T-helper 2 cell (primary cell): ENCODE measurements at places on chromosomes 6 and 20.
A peak's percentile ranks its signal among the peaks of the same experiment; 100 is the strongest.

- no peak for DNase-seq
These were observed 491.4 kb upstream of the RNF217 start for GRCh38 chr6:124470803-124471202.

GRCh38 chr6:164107297-164107995 lies 692.9 kb downstream of the QKI start:
- DNase-seq = no peak

GRCh38 chr6:169587975-169588374 lies 113.9 kb downstream of the WDR27 start:
- DNase-seq = no peak

DNA sequence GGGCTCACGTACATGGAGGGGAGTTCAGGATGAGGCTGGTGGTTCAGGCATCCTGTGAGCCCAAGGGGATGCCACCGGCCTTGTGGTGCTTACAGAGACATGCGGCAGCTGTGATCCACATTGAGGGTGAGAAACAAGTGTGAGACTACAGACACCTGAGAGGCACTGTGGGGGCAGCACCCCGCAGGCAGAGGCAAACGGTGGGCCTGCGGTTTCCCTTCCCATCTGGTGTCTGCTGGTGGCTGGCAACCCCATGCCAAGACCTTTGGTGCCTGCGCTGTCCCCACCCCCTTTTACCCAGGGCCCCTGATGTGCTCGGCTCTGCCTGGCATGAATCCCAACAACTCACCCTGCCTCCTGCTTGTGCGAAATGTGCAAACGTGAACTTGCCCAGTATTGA lies 42.0 kb downstream of the ERMARD start:
- DNase-seq = no peak

DNA sequence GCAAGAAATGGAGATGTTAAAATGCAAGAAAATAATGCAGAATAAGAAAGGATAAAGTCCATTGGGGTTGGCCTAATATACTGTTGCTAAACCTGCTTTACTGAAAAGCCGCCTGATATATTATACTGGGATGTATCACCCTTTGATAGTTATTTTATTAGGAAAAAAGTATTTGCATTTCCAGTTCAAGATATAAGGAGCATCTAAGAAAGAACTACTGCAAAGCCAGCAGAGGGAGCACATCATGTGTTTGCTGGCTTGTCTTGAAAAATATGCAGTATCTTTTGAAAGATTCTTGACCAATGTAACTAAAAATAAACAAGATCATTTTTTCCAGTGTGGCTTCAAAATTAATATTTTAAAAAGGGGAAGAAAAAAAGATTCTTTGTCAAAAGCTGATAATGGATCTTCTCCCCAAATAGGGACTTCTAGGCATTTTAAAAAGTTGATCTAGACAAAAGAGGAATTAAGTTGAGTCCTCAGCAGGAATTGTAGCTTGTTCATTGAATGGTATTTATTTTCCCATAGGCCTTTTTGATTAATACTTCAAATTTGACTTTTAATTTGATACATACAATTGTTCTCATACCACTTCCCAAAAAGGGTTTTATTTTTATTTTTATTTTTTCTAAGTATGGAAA lies 214.9 kb downstream of the ZFAND3 start:
- DNase-seq = peak; percentile 17

GRCh38 chr20:22260506-22260905 lies 323.9 kb downstream of the FOXA2 start:
- DNase-seq = no peak

DNA sequence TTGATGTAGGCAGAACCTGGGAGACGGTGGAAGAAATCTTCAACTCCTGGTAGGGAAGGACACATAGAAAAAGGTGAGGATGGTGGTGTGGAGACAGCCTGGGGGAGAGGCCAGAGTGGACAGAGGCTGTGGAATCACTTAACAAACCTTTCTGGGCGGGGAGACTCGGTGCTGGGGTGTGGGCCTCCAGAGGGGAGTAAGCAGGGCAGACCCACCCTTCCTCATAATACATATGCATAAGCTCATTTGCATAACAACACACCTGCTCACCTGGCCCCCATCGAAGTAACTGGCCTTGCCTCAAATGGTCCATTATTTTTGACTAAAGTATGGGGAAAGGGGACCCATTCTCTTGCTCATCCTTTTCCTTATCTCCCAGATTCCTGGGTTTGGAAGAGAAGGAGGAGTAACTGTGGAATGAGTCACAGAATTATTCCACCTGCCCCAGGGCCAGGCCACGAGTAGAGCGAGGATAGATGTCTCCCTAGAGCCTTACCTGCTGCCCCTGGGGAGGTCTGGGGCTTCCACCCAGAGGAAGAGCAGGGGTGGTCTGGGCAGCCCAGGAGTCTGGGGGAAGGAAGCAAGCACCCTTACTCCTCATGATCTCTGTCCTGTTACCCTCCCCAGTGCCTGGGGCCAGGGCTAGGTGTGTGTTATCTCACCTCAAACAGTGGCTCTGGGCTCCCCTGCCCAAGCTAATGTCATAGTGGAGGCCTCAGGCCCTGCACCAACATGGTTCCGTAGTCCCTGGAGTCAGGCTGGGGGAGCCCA lies 10.7 kb upstream of the VEGFA start:
- DNase-seq = no peak

GRCh38 chr20:3681931-3682781 lies at the start of gene ADAM33:
ADAM33 (minus strand) TSS chr20:3682010; CDS start chr20:3682004, 6 bp downstream.
- DNase-seq = no peak

- DNase-seq = no peak
These were observed 81.0 kb downstream of the COL9A1 start for GRCh38 chr6:70221715-70222438.

DNA sequence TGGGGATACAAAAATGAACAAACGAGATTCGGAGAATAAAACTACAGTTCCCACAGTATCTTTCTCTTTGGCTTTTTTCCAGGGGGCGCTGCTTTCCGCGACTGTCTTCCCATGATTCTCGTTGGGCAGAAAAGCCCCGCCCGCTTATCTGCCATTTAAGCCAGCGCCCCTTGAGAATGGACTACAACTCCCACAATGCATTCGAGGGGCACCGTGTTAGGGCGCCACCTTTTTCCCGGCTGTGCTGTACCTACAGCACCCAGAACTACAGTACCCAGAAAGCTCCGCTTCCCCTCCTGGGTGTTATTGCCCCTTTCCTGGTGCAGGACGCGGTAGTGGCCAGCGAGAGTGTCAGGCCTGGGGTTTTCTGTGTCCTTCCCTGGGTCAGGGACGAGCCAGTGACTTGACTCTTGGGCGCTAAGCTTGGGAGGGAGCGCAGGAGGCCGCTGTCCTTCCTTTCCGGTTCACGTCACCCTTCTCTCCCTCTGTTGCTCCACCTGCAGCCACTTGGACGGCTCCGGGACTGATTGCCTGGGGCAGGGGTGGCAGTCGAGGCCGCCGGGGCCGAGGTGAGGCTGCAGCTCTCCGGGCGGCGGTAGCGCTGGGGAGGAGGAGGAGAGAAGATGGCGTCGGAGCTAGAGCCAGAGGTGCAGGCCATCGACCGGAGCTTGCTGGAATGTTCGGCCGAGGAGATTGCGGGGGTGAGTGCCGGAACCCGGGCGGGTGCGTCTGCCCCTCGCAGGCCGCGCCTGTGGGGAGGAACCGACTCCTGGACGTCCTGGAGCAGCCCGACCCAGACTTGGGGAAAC lies at the start of gene UBR2:
Gene UBR2 (plus strand): TSS at position 333 of the 809 bp plus-strand sequence. CDS start 291 bp downstream, at position 624.
- peak; percentile 86 for DNase-seq

DNA sequence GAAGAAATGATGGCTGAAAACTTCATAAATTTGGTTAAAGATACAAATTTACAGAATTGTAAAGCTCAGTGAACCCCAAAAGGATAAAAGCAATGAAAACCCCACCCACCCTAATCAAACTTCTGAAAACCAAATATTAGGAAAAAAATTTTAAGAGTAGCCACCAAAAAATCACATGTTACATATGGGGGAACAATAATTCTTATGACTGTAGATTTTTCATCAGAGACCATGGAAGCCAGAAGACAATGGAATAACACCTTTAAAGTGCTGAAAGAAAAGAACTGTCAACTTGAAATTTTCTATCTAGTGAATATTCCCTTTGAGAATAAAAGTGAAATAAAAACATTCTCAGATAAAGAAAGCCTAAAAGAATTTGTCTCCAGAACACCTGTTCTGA lies 24.4 kb downstream of the PROCR start:
- DNase-seq = no peak

- DNase-seq = no peak
These were observed 32.3 kb upstream of the PLEKHG1 start for GRCh38 chr6:150567380-150567779.

DNA sequence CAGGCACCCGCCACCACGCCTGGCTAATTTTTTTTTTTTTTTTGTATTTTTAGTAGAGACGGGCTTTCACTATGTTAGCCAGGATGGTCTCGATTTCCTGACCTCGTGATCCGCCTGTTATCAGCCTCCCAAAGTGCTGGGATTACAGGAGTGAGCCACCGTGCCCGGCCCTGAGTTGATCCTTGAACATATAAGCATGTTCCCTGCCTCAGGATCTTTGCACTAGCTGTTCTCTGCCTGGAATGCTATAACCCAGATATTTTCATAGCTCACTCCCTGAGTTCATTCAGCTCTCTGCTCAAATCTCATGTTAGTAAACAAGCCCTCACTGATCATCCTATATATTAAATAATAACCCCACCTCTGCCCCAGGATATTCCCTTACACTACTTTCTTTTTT lies 9.0 kb upstream of the DLK2 start:
- no peak for DNase-seq
